ENCODE measurements at places on chromosomes 12 and 14. TPM values are rescaled to one million over a fixed set of nuclear protein-coding genes. Genes with fewer than 3 reads are reported as not detected.
A peak's percentile ranks its signal among the peaks of the same experiment; 100 is the strongest.

Gene MYF5
- total RNA-seq, result not detected

Gene CLEC4D
- not detected for total RNA-seq

Gene CIROP
- not detected for total RNA-seq

Gene OXA1L
- 134 TPM for total RNA-seq

Gene TAS2R42
- not detected for total RNA-seq

Gene EIF2S3B
- 3.3 TPM for total RNA-seq

Gene CAPZA3
- not detected for total RNA-seq

- DNase-seq, result peak; percentile 32
Measured at GRCh38 chr12:118356809-118357256, 15.9 kb downstream of the TAOK3 start.

- no peak for DNase-seq
Measured at GRCh38 chr12:31603546-31604009, 12.6 kb upstream of the DENND5B start.

- no peak for DNase-seq
Measured at GRCh38 chr14:66233591-66233990, 252.6 kb upstream of the CCDC196 start.

- DNase-seq, result no peak
Measured at GRCh38 chr14:94048691-94049624, 22.8 kb downstream of the OTUB2 start.

DNA sequence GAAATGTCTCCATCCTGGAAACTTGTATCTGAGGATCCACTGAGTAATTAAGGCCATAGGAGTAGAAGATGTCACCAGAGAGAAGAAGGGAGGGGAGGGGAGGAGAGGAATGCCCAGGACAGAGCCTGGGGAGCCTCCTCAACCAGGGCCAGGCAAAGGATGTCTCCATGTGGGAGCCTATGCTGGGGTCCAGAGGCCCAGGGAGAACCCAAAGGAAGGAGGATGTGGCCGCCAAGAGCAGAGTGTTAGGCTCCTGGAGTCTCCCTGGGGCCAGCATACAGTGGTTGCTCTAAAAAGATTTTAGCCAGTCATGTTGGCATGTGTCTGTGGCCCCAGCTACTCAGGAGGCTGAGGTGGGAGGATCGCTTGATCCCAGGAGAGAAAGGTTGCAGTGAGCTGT lies 92.6 kb downstream of the DICER1 start:
- DNase-seq, result no peak

- DNase-seq, result no peak
Measured at GRCh38 chr12:42504049-42504448, 85.5 kb downstream of the PRICKLE1 start.

GRCh38 chr14:103127861-103128598 lies 4.8 kb downstream of the TNFAIP2 start:
- no peak for DNase-seq

DNA sequence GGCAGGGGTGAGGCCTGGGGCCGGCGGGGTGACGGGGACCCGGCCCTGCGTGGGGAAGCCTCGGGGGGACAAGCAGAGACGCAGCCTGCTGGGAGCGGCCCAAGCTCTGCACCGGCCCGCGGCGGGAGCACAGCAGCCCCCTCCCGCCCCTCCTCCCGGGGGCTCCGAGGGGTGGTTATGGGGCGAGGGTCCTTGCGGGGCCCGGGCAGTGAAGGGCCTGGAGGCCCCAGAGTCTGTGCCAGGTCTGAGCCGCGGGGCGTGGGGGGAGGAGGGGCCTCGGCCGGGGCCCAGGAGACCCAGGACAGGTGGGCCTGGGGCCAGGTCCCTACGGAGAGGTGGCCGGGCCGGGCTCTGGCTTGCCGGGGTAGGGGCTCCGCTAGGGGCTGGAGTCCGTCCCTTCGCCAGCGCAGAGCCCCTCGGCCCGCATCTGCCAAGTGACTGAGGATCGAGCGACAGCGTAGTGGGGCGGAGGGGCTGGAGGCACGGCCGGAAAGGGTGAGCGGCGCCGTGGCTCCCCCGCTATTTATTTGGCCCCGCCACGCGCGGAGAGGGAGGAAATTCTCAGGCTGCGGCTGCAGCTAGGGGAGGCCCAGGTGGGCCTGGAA lies 495 bp downstream of the TMEM121 start:
- DNase-seq, result peak; percentile 33

DNA sequence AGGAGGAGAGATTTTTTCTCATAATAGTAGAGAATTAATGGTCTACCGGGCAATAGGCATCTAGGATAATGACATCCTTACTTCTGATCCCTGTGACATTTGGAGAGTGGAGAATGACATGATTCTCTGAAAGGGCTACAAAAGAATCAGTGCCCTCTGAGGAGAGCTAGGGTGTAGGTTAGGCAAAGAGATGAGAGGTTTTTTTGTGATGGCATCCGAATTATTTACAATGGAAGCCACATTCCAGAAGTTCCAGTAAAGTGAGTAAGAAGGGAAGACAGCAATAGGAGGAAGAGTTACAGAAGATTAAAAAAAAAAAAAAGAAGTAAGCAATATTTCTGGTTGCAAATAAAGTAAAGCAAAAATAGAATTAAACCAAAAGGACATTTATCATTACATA lies 478.0 kb downstream of the RMST start:
- no peak for DNase-seq

GRCh38 chr14:24439830-24440605 lies 2.6 kb downstream of the SDR39U1 start:
- DNase-seq, result no peak

- peak; percentile 28 for DNase-seq
Measured at GRCh38 chr14:59465316-59466135, at the start of gene GPR135. Gene GPR135, minus strand, starts transcription at chr14:59465380. Its CDS starts 154 bp downstream, at chr14:59465226.

- no peak for DNase-seq
Measured at GRCh38 chr12:102063069-102063468, 1.3 kb upstream of the WASHC3 start.

DNA sequence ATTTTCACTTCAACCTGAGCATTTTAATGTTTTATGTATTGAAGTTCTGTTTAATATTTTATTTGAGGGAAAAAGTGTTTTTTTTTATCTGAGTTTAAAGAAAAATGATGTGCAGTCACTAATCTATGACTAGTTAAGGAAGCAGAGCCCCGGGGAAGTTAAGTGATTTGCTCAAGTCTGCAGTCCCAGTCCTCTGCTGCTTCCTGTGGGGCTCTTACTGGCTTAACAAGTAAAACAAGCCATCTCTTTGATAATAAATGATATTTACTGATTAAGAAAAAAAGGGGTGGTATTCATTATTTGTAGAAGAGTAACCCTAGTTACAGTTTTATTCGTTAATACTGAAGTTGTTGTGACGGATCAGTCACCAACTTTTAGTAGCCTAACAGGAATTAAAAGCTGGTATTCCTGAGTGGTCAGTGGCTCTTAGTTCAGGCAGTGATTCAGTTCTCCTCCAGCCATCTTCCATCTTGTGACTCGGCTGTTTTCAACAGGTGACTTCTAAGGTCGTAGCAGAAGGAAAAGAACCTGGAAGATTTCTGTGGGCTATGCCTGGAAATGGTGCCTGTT lies 21.7 kb downstream of the BICDL1 start:
- DNase-seq, result peak; percentile 57

- DNase-seq, result peak; percentile 55
Measured at GRCh38 chr12:100672075-100672592, 98.7 kb downstream of the GAS2L3 start.

- DNase-seq, result peak; percentile 32
Measured at GRCh38 chr14:104657101-104657524, 32.3 kb upstream of the INF2 start.

DNA sequence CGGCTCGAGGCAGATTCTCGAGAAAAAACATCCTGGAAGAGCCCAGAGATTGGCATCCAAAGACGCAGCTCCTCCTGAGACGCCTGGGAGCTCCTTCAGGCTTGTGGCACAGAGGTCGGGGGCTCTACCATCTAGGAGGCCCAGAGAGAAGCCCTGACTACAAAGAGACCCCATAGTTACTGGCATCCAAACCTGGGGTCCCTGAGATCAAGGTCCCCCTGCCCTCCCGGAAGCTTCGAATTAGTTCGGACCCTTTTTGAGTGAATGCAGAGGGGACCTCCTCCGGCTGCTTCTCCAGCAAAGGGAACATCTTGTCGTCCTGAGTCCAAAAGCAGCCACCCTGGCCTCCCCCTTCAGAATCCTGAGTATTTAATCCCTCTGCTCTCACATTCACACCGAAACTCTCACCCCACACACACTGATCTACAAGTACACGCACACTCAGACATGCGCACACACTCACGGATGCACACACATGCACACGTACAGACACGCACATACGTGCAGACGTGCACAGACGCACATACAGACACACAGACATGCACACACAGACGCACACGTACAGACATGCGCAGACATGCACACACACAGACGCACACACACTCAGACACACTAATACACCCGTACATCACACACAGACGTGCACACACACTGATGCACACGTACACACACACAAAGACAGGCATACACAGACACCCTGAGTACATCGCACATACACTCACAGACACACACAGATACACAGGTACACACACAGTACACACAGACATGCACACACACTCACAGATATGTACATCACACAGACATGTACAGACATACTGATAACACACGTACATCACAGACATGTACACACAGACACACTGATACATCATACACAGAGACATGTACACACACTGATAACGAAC lies 5.9 kb downstream of the ZNF605 start:
- no peak for DNase-seq

GRCh38 chr14:27958757-27959156 lies 807.8 kb upstream of the FOXG1 start:
- no peak for DNase-seq

DNA sequence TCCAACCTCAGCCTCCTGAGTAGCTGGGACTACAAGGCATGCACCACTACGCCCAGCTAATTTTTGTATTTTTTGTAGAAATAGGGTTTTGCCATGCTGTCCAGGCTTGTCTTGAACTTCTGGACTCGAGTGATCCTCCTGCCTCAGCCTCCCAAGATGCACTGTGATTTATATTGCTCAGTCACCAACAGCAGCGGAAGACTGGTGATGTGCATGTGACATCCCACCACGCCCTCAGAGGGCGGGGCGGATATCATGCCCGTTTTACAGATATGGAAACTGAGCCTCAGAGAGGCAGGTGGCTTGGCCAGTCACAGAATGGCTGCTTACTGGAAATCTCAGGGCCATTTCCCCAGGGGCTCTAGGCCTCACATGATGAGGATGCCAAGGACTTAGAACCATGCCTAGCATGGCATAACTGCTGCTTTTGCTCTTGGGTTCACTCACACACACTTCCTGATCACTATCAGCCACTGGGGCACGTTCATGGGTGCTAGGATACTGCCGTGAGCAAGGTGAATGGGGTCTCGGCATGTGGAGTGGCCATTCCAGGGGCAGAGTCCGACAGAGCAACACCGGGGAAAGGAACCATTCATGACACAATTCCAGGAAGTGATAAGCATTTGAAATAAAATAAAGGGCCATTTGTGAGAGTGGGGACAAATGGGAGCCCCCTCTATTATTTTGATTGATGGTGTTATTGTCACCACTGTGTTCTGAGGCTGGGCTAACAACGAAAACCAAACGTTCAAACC lies 31.9 kb downstream of the RBM19 start:
- no peak for DNase-seq

GRCh38 chr12:47833591-47834012 lies 13.9 kb upstream of the HDAC7 start:
- DNase-seq, result no peak

GRCh38 chr12:51636581-51636980 lies 45.5 kb downstream of the SCN8A start:
- DNase-seq, result no peak

DNA sequence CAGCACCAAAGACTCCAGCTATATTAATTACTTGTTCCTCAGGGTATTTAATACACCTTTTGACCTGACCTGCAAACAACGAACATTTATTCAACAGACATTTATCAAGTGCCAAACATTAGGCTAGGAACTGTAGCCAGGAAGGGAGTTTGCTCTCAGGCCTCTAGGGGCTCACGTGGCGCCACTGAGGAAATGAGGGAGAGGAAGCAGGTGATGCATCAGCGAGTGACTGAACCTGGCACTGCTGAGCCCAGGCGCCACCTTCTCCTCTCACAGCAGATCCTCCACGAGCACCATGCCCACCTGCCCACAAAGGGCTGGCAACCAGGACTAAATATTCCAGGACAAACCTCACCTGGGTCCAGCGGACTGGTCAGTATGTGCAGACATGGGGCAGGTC lies 50.2 kb downstream of the SETD3 start:
- peak; percentile 49 for DNase-seq

DNA sequence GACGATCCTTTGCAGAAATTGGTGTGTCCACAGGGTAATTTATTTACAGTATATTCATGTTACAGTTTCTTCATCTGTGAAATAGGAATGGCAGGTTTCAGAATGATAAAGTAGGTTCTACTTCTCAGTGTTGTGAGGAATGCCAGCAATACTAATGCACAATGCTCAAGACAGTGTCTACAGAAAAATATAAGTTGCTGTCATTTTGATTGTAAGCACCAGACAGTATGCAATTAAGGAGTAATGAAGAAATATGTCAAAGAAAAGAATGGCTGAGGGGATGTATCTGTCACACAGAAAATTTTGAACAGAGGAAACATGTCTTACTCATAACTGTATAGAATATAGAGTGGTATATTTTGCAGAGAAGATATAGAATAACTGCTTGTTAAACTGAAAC lies 525.4 kb downstream of the GALC start:
- DNase-seq, result no peak

GRCh38 chr12:80142640-80143039 lies 43.3 kb downstream of the OTOGL start:
- peak; percentile 13 for DNase-seq

DNA sequence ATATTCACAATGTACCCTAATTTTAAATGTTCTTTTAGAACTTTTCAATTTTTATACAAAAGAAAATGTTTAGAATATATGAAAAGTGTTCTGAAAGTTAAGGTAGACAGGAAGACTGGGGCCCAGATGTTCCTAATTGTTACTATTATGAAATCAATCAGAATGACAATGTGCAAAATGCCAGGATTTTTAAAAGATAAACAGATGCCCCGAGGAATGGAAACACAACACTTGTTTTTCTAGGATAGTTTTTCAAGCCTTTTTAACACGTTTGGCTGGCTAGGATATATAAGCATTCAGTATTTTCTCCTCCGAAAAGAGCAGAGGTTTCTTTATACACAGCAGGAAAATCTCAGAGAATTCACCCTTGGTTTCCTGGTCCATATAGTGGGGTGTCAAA lies 106.8 kb downstream of the ESR2 start:
- DNase-seq, result no peak

- DNase-seq, result no peak
Measured at GRCh38 chr14:38405851-38406635, 150.2 kb upstream of the CLEC14A start.

DNA sequence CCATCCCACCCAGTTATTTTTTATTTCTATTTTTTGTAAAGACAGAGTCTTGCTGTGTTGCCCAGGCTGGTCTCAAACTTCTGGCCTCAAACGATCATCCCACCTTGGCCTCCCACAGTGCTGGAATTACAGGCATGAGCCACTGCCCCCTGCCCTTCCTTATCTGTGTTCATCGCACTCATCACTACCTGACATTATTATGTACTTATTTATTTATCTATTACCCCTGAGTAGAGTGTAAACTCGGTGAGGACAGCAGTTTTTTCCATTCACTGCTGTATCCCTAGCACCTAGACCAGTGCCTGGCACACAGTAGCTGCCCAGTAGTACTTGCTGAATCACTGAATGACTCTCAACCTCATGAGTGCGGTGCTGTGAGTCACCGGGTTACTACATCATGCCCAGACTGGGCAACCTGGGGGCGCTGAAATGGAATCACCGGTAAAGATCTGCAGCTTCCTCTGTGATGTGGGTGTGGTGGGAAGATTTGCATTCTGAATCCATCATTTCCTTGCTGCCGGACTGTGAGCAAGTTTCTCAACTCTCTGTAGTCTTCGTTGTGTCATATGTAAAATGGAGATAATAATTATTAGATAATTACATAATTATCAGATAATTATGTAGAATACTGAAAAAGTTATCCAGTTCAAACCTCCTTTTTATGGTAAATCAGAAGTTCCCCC lies 81.9 kb upstream of the USP44 start:
- DNase-seq, result peak; percentile 14
